Mucosa of gallbladder (tissue), 1 donor: ENCODE measurements at places on chromosomes 7 and 10. TPM values are rescaled to one million over a fixed set of nuclear protein-coding genes. Genes with fewer than 3 reads are reported as not detected.

Gene SLC16A12
- 0.43 TPM for total RNA-seq

Gene AKR1C8
- not detected for total RNA-seq

DNA sequence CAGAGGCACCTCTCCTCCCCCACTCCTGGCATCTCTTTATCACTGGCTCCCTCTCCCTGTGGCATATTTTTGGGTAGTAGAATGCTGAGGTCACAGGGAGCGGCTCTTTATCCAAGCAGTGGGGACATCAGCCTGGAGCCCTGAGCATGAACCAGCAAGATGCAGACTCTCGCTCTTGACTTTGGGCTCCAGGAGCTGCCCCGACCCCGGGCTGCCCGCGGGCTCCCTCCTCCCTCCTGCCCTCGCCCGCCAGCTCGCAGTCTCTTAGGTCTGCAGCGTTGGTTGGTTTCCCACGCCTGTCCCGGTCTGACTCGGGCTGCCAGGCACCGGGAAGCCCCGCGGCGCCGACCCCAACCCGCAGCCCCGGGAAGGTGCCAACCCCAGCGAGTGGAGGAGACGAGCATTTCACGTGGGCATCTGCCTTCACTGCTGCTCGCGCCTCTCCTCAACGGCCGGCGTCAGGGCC, 1.3 kb downstream of the INSYN2A start:
- no peak for DNase-seq

DNA sequence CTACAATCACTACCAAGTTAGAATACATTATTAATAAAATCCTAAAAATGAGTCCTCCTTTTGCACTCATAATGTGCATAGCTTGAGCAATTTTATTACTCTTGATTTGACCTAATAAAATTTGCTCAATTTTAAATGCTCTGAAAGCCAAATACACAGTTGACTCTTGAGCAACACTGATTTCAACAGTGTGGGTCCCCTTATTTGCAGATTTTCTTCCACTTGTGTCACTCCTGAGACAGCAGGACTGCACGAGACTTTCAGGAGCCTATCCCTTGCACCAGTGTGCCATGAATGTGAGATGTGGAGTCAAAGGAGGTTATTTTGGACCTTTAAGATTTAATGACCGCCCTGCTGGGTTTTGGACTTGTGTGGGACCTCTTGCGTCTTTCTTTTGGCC, 23.2 kb downstream of the RNF216 start:
- no peak for DNase-seq

- DNase-seq, result no peak
Measured at GRCh38 chr7:85285527-85285926, 98.7 kb upstream of the SEMA3D start.

Gene MMP21
- total RNA-seq, result 0.17 TPM

DNA sequence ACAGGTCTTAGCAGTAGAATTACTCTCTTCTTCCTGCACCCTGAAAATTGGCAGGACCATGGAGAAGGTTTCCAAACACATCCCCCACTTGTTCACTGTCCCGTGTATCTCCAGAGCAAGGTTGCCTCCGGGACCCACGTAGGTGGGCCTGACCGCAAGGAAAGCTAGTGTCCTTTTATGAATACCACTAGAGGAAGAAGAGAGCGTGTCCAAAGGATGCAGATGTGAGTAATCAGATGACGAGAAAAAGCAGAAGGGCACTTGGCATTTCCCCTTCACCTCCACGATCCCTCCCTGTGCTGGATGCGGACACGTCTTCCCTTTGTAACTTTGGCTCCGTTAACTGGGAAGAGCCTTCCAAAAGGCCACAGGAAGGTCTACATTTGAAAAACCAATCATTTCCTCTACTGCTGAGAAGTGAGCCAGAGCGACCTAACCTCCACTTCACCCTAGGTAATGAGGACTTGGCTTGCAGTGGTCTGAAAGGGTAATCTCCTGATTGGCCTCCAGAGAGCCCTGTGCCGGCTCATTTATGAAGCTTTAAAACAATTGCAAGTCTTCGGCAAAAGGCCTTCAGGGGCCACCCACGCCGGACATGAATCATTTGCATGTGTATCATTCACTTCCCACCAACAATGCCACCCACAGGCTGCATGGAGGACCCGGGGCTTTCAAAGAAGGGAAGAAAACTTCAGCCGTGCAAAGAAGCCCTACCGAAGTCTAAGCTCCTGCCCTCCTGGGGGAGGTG, 55.4 kb downstream of the LYZL1 start:
- no peak for DNase-seq

Gene PLEKHS1
- total RNA-seq, result 0.75 TPM

DNA sequence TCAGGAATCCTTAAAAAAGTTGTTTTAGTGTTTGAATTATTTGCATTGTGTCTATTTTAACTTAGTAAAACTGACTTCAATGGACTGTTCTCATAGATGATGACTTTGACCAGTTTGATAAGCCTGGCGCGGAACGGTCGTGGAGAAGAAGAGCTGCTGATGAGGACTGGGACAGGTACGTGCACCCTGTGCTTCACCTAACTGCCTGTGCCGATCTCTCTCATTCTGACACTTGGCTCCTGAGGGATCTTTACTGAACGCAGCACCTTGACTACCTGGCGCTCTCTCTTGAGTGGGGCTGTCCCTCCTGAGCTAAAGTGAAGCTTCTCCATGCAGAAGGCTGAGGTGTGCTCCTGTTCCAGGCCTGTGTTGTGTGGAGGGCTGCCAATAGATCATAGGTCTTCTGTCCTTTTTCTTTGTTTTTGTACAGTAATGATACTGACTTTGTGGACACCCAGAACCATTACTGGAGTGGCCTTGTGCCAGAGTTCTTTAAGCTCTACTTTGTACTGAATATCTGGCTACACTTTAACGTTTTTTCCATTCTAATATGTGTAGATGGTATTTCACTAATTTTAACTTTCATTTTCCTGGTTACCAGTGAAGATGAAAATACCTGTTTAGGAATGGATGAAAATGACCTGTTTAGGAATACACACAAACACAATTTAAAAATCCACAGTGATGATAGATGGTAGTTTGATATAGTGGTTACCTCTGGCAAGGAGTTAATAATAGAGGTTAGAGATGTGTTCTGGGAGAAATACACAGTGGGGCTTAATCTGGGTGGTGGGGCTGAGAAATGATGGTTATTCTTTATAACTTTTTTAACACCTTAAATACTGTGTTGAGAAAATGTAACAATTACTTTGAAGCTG, 20.9 kb downstream of the RBM33 start:
- no peak for DNase-seq

DNA sequence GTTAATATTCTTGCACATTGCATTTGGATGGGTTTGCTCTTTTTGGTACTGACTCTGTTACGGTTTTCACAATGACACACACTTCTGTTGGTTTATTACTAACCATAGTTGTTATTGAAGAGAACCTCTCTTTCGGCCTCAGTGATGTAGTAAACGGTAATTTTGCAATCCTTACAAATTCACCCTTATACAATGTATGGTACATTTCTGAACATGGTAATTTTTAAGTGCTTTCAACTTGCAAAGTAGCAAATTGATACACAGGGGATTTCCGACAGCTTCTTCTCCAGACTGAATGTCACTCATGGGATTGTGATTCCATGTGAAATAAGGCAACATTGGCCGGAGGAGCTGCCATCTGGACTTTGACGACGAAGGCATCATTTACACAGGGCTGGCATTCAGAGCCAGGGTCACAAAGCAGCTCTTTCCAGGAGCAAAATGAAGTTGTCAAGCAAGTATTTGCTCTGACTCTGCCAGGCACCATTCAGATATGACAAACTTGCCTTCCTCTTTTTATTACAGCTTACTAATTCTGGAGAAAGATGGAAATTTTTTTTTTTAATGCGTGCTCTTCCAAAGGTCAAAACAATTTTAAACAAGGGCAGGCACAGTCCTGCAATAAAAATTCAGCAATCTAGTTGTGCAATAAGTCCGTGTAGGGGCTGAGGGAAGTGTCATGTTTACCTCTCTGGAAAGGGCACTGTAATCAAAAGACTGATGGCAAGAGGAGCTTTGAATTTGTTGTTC, 711.5 kb upstream of the C7orf33 start:
- no peak for DNase-seq

DNA sequence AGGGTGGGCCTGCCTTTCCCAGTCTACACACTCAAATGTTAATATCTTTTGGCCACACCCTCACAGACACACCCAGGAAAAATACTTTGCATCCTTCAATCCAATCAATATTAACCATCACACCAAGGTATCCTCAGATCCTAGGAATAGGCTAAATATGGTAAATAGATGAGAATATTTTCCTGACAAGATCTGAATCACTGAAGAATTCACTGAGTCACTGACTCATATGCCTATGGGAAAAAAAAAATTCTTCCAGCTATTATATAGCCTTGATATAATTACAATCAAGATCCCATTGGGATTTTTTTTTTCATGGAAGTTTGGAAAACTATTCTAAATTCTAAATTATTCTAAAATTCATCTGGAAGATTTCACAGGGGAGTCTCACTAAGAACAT, 65.8 kb downstream of the INHBA start:
- DNase-seq, result no peak

DNA sequence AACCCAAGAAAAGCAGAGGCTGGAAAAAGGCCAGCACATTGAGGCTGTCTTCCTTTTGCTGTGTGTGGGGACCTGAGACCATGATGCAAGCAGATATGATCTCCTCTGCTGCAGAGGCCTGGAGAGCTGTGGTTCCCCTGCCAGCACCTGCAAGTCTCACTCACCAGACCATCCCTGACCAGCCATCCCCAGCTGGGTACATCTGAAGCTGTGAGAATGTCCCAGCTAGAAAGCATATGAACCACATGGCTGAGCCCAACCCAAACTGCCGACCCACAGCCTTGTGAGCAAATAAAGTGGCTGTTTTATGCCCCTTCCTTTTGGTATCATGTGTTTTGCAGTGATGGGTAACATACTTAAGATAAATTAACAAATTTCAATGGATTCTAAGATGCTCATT, 114.9 kb downstream of the DYNC2I1 start:
- no peak for DNase-seq

Gene GOLGA7B
- total RNA-seq, result 3.3 TPM

GRCh38 chr7:127546313-127546712, 39.1 kb downstream of the GCC1 start:
- DNase-seq, result no peak

Gene FLNC
- total RNA-seq, result 236 TPM

Gene RAMP3
- total RNA-seq, result 23.2 TPM

- DNase-seq, result no peak
Measured at GRCh38 chr10:123781956-123782500, 109.6 kb downstream of the CPXM2 start.

- DNase-seq, result no peak
Measured at GRCh38 chr10:121593281-121594075, 4.8 kb downstream of the FGFR2 start.

Gene CNPY1
- total RNA-seq, result not detected

DNA sequence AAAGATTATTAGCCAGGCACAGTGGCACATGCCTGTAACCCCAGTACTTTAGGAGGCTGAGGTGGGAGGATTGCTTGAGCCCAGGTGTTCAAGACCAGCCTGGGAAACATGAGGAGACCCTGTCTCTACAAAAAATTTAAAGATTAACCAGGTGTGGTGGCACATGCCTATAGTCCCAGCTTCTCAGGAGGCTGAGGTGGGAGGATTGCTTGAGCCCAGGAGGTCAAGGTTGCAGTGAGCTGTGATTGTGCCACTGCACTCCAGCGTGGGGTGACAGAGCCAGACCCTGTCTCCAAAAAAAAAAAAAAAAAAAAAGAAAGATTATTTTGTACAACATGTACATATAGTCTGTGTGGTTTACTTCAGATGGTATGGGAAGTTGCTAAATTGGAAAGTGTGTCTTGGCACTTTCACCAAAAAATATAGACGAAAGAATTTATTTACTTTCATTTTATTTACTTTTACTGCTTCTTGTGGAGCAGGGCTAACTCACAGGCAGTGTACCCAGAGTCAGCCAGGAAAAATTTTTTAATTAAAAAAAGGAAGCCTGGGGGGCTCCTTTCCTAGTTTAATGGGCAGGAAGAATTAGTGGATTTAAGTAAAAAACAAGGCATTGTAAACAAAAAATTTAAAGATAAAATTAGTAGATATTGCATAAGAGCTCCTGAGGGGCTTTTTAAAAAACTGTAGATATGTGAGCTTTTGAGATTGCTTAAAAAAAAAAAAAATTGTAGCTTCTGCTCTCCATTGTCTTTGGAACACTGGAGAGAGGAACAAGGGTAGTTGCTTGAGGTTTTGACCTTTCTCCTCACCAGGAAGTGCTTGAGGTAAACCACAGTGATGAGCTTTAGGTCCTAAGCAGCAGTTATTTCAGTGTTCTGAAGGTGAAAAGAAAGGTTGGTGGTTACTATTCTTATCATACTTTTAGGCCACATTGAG, 44.6 kb upstream of the VDAC2 start:
- DNase-seq, result no peak

- no peak for DNase-seq
Measured at GRCh38 chr10:34449836-34450235, 365.3 kb downstream of the PARD3 start.

GRCh38 chr7:22911889-22912288, 89.2 kb upstream of the TOMM7 start:
- no peak for DNase-seq

Gene UCN3
- 0.58 TPM for total RNA-seq

- DNase-seq, result no peak
Measured at GRCh38 chr10:133411523-133412380, 12.7 kb downstream of the SPRN start.

DNA sequence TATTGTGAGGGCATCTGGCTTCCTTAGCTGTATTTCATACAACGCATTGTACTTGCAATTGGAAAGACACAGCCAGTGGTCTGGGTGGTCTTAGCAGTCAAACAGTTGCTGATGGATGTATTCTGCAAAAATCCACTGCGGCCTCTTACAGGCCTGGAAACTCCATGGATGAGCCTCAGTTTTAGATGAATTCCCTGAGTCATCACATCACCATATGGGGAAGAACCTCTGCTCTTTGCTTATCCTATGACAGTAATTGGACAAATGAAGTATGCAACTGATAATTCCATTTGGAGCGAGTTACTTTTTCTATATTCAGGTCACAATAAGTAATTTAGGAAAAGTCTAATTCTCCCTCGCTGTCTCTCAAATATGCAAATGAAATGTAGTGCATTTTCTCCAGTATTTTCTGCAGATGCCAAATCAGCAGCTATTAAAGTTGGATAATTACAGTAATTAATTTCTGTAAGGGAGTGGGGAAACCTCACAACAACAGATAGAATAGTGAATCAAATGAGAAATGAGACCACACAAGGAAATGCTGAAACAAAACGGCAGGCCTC, 78.8 kb downstream of the WDFY4 start:
- DNase-seq, result no peak
